ENCODE measurements at places on chromosomes 3 and 15.
A peak's percentile ranks its signal among the peaks of the same experiment; 100 is the strongest.

DNA sequence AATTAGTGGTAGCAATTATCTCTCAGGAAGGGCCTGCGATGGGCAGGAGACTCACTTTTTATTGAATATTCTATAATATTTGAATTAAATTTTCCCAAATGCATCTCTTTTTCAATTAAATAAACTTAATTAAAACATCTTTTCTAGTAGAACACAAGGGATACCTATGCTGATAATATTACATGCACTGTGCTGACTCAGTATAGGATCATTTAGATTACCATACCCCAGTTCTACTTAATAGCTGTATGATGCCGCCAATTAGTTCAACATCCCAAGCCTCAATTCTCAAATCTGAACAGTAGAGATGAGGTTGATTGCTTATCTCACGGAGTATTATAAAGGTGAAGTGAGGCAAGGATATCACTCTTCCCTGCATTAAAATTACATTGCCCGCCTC is 149.2 kb downstream of the SLCO3A1 start:
- no peak for DNase-seq

DNA sequence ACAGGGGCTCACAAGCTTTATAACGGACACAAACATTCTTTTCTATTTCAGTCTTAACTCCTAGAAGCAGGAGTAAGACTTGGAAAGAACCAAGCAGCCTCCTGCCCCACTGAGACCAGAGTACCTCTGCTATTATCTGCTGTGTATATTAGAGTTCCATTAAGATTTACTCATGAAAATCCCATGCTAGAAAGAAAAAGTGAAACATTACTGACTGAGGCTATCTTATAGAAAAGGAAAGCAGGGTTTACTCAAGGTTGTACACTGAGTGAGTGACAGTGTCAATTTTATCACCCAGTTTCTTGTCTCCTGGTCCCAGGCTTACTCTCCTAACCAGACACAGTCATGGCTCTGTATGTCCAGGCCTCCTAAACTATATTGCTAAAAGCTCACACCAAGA is 97.9 kb upstream of the SOX2 start:
- no peak for DNase-seq

- DNase-seq: no peak
These were observed 96.8 kb downstream of the ADAMTS17 start for GRCh38 chr15:100244796-100245486.

DNA sequence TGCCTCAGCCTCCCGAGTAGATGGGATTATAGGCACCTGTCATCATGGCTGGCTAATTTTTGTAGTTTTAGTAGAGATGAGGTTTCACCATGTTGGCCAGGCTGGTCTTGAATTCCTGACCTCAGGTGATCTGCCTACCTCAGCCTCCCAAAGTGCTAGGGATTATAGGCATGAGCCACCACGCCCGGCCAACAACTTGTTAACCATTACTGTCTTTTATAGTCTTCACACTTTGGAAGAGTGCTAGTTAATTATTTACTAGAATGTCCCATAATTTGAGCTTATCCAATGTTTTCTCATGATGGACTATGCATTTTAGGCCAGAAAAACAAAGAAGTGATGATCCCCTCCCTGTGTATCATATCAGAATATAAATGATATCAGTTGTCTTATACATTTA is 288.6 kb upstream of the CBLB start:
- no peak for DNase-seq

DNA sequence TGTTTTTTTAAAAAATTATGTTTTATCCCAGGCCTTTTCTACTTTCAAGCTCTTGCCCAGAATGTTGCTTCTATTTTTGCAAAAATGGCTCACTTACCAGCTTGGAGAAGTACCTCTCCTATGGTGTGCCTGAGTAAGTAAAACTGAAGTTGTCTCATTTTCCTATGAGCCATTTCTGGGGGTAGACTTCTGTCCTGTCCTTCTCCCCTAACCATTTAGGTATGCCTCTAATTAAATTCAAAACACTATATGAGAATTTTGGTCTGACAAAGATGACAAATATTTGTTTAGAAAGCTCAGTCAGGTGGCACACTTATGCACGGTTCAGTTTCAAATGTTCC is 282.5 kb upstream of the ICE2 start:
- DNase-seq: no peak

DNA sequence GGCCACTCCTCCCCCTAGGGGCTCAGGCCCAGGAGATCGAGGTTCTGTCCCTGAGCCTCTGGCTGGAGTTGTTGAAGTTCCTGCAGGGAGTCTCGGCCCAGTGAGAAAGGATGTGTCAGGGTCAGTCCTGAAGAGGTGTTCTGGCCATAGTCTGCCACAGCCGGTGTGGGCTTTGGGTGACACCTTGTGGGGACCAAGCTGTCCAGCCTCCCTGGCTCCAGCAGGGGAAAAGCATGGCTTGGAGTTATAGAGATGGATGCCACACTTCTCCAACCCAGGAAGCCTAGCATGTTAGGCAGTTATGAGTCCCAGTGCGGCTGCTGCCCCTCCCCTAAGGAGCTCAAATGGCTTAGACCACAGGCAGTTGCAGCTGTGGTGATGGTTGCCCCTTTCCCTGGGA is 945.6 kb upstream of the GBE1 start:
- DNase-seq: no peak

GRCh38 chr3:148084931-148085330 is 612.8 kb upstream of the AGTR1 start:
- DNase-seq: peak; percentile 9

GRCh38 chr3:52721002-52721729 is 15.3 kb downstream of the SPCS1 start:
- DNase-seq: no peak

DNA sequence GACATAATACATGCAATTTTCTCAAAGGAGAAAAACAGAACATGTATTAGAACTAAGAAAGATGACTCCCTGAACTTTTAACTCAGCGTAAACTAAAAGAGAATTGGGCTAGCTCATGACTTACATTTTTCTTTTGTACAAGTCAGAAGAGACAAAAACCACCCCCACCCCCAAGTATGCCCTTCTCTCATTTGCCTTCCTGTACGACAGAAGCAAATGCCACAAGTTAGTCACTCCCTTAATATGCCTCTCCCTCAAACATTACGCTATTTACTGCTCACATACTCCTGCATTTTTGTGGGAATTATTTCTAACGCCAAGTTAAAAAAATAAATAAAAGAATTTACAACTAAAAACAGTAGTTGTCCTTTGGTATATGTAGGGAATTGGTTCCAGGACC is 22.0 kb downstream of the CPEB1 start:
- DNase-seq: no peak

- no peak for DNase-seq
These were observed 31.0 kb downstream of the EPHB3 start for GRCh38 chr3:184592371-184593219.

DNA sequence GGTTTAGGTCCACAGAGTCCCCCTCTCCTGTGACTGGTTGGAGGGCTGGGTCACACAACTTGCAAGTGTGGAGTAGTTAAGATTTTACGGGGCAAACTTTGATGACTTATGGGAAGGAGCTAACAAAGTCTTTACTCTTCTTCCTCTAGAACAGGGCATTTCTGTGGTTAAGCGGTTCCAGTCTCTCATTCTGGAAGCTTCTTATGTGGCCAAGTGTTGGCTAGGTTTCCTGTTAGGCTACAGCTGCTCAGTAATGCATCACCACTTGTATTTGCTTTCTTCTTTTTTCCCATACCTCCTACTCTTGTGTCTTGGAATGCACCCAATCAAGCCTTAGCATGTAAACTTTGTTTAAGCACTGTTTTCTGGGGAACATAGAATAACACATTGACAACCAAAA is 100.6 kb upstream of the PLAAT1 start:
- no peak for DNase-seq

- DNase-seq: no peak
These were observed 11.7 kb upstream of the CCK start for GRCh38 chr3:42277676-42278075.

- no peak for DNase-seq
These were observed 550.6 kb upstream of the NECTIN3 start for GRCh38 chr3:110521019-110521418.

- DNase-seq: no peak
These were observed 12.0 kb downstream of the MESD start for GRCh38 chr15:80977627-80978036.

DNA sequence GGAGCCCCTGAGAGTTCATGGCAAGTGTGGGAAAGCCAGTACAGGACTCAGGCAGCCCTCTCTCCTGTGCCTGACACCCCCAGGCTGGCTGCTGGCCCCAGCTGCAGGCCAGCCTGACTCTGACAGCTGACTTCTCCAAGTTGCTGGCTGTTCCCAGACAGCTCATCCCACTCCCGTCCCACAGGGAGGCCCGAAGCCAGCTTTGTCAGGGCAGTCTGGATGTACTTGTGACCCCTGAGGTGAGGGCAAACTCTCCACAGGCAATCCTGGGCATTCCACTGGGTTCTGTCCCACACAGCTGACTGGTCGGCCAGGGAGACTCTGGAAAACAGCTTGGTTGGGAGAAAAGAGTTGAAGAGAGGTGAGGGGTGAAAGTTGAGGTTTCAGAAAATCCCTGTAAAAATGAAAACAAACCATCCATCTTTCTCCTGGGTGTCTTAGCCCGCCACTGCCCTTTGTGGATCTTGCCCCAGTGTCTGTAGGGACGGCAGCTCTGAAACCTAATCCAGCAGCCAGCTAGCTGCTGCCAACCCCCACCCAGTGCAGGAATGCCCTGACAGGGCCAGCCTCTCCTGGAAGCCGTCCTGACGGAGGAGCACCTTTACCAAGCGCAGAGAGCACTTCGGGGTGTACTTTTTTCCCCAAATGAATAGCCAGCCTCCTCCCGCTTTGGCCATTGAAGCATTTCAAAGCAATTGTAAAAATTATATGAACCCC is 87.9 kb downstream of the DNAJB8 start:
- DNase-seq: no peak

DNA sequence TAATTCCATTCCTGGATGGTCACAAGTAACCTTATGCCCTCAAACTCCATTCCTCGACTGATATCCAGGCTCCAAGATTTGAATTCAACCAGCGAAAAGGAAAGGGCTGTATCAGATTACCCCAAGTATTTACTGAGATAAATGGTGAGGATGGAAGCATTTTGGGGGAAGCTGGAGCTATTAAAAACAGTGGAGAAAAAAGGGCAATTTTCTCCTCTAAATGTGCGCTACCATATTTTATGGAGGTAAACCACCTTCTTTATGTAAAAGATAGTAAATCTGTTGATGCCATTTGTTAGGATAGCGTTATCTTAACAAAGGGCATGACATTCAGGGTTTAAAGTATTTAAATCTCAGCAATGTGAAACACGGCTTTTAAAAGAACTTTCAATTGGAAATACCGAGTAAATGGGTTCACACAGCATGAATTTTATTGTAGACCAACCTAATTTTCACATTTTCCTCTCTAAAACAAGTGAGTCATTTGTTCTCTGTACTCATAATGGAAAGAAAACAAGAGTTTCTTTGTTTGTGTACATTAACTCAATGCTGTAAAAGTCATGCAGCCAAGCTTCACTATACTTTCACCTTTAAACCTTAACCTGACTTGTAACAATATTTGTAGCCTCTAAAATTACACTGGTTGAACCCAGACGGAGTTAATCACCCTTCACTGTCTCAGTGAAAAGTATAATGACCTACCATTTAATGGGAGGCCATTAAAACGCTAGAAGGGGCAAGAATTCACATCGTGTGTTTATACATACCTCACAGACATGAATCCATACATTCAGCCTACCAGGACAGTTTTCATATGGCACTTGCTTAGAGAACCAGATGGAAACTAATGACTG is 773.4 kb downstream of the ROBO1 start:
- DNase-seq: no peak

DNA sequence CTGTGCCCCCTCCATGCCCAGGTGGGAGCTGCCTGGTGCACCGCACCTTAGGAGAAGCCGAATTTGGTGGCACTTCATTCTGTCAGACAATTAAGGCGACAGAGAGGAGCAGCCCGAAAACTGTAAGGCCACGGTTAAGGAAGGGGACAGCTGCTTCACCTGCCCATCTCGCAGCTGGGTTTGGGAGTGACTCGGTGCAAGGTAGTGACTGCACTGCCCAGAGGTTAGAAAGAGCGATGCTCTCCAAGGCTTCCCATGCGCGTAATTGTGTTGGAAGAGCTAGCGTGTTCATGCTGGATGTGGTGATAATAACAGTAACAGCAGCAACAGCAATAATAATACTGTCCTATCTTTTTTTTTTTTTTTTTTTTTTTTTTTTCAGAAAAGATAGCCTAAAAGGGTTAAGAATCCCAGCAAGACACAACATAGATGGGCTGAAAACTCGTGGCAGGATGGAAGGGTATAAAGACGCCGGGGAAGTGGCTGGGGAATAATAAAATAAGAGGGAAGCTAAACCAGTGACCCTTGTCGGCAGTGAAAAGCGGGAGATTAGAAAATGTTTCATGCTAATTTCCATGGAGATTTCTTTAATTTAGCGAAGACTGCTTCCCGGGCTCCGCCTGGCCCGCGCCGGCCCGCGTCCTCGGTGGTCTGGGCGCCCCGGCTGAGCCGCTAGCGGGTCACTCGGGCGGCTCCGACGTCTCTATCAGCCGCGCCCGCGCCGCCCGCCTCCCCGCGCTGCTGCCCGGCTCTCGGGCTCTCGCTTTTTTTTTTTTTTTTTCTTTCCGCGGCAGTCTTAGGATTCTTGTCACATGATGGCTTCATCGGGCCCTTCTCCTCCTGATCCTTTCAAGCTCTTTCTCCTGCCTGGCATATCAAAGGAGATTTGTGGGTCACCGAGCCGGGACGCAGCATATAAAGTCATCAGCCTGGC is 617.1 kb downstream of the NR2F2 start:
- DNase-seq: no peak

- no peak for DNase-seq
These were observed 44.5 kb downstream of the ST6GAL1 start for GRCh38 chr3:186974824-186975313.

- no peak for DNase-seq
These were observed 77.3 kb upstream of the COL8A1 start for GRCh38 chr3:99561056-99561455.

DNA sequence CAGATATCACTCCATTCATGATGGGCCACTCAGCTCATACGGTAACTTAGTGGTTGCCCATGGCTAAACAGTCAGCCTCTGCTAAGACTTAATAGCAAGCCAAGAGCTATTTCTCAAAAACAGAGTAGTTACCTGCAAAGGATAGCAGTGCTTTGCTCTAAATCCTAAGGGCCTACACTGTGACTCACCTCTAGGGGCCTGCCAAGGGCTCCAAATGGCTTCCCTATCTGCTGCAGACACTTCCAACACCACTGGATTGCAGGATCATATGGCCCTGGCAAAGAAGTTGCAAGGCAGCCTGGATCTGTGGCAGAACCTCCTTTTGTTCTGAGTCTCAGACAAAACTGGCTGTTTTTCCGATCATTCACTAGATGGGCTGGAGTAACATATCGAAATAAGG is 17.8 kb downstream of the CGGBP1 start:
- DNase-seq: no peak

DNA sequence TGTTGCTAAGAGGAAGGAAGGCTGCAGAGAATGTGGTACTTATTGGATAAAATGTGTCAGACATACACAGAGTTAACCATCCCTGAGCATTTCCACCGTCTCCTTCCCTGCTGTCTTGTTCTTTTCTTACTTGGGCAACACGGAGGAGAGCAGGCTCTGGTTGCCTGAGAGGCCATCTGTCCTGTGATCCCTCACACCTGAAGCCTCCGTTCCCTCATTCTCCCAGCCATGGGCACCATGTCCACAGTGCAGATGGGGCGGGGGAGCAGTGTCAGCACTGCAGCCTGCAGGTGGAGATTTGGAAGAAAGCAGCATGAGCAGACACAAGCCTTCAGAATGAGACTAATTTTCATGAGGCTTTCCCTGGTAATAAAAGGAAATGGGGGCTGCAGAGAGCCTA is 133.7 kb downstream of the CHCHD6 start:
- no peak for DNase-seq
